ENCODE measurements at places on chromosomes 12 and 14.

- DNase-seq: no peak
These were observed 93.7 kb upstream of the EEA1 start for GRCh38 chr12:93022603-93023340.

DNA sequence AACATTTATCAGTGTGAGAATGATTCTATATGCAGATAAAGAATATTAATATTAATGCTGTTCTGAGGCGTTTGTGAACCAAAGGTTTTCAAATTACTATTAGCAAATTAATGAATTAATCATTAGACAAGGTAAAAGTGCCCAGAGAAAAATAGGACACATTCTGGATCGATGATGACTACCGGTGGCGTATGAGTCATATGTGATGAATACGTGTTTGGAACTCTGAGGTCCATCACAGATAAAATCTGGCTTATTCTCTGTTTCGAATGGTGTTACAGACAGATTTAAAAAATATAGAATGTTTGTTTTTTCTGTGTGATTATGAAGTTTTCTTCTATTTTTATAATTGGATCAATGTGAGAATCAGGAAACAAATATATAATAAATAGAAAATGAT is 79.2 kb upstream of the RTL1 start:
- DNase-seq: no peak

DNA sequence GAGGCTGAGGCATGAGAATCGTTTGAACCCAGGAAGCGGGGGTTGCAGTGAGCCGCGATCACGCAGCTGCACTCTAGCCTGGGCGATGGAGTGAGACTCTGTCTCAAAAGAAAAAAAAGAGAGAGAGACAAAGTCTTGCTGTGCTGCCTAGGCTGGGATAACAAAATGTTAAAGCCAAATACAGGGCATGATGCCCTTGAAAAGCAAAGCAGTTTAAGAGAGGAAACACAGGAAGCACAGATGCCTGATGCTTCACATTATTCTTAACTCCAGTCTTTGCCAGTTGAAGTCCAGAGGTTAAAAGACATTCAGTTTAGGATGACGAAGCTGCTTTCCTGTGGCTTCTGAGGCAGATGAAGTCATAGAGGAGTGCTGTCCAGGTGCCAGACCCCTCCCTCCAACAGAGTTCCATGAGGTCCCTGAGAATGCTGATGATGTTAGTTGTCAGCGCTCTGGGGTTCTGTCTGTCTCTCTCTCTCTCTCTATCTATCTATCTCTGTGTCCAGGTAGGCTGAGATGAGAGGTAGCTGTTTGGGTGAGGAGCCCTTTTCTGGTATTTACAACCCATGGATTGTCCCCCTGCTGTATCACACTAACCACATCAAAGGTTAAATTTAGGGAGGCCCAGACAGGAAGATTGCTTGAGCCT is 4.9 kb upstream of the MRPL52 start:
- peak; percentile 88 for DNase-seq

GRCh38 chr12:84542289-84542688 is 370.3 kb downstream of the SLC6A15 start:
- no peak for DNase-seq

DNA sequence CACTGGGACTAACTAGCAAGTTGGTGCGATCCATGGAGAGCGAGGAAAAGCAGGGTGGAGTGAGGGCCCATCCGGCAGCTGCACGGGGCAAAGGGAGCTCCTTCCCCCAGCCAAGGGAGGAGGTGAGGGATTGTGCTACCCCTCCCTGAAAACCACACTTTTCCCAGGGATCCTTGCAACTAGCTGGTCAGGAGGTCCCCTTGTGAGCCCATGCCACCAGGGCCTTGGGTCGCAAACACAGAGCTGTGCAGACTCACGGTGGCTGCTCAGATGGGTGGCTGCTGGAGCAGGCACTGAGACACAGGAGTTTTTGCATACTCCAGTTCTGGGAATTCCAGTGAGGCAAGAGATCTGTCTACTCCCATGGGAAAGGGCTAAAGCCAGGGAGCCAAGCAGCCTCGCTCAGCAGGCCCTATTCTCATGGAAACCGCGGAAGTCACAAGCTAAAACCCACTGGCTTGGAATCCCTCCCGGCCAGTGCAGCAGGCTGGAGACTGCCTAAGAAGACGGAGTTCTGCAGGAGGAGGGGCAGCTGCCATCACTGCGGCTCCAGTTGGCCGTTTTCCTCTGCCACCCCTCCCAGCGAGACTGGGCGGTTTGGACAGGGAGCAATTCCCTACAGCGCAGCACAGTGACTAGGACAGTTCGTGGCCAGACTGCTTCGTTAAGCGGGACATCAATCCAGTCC is 10.9 kb upstream of the ZNF705A start:
- DNase-seq: peak; percentile 21

DNA sequence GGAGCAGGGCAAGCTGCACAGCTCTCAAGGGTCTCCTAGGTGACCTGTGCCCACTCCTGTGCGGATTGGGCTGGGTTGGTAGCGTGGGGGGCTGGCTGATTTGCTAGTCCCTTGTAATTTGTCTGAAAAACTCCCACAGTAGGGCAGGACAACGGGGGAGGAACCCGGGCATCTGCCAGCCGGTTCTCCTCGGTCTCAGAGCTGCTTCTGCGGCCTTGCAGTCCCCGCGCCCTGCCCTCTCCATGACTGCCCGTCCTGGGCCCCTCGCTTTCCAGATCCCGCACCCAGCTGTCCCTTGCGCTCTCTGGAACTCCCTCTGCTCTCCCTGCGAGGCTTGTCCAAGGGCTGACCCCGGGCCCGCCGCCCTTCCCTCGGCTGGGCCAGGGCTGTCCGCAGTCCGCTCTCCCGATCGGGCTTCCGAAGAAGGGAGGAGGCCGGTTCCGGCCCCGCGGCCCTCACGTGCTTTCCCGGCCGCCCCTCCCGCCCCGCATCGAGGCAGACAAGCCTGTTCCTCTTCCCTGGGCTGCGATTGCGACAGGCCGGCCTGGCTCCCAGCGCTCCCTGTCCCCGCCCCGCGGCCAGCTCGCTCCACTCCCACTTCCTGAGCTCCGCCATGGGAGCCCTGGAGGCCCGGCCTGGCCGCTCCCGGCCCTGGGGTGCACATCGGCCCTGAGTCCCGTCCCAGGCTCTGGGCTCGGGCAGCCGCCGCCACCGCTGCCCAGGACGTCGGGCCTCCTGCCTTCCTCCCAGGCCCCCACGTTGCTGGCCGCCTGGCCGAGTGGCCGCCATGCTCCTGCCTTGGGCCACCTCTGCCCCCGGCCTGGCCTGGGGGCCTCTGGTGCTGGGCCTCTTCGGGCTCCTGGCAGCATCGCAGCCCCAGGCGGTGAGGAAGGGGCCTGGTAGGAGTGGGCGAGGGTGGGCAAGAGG is at the start of gene LTBR:
Gene LTBR (plus strand): TSS at position 591 of the 927 bp plus-strand sequence. CDS start 197 bp downstream, at position 788.
- DNase-seq: peak; percentile 53

DNA sequence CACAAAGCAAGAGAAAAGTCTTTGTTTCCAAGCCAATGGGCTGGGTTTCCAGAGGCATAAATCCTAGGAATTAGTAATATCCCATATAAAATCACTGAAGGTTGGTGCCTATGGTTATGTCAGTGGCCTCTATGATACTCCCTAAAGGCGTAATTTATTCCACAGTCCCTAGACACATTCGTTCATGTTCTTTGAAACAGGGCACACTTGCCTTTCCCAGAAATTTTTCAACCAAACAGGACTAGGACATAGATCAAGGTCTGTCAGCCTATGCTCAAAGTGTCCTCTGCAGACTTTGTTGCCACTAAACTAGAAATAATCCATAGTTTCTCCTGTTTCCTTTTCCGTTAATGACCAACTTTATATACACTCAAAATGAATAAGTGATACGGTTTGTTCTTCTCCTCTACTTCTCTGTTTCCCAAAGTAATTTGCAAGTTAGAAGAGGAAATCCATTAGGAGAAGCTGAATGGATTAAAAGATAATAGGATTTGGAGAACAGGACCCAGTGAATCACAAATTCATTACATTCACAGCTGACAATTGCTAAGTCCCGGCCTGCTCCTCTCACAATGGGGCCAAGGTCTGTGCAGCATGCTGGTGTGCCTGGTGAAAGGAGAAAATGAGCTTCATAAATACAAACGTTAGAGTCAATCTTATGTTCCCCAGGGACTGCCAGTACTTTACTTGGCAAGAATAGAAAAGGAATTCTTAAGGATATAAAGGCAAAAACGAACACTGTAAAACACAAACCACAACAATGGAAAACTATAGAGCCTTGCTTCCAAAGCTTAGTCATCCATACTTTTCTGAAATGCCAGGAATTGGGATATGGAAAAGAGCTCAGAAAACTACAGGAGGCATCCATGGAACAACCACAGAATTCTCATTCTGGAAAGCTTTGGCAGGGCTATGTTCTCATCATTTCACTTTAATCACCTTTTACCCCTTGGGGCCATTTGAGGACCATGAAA is 966.2 kb downstream of the NRXN3 start:
- no peak for DNase-seq

DNA sequence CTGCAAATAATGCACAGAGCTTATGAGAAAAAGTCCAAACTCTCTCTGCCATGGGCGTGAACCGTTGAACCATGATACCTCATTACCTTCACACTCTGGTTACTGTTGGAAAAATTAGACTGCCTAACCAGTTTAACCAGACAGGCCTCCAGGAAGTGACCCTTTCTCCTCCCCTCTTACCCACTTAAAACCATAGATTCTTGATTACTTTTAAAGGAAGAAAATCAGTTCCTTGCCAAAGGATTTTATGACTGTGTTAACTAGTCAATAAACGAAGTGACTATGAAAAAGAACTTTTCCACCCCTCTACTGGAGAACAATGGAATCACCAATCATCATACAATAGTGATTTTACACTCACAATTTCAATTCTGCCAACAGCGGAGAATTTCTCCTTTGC is 254.0 kb upstream of the ATP2B1 start:
- no peak for DNase-seq

DNA sequence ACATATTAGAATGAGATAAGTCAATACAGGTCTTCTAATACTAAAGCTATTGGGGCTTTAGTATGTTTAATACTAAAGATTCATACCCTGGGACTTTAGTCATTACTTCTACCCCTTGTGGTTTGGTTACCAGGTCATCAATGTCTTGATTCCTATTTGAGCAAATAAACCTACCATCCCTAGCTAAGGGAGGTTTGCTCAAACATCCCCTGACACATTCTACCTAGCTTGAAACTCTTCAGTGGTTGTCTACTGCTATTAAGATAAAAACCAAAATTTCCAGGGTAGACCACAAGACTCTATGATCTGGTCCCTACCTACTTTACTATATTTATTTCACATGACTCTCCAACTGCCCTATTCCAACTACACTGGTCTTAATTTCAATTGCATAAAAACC is 7.3 kb upstream of the C2CD5 start:
- no peak for DNase-seq

DNA sequence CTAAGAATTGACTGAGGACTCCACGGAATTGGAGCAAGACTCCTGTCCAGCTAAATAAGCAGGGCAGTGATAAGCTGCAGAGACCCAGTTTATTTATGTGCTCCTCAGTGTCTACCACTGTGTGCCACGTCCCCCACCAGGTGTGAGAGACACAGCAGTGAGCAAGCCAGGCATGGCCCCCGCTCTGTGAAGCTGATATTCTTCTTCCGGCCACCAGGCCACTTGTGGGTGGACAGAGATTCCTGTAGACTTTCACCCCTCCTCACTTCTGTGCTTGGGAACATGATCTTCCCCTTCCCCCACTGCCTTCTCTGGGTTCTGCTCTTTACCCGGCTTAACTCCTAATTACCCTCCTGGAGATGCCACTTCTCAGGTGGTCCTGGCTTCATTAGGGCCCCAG is 21.3 kb downstream of the BRAP start:
- DNase-seq: no peak

- DNase-seq: no peak
These were observed 82.5 kb upstream of the FICD start for GRCh38 chr12:108432423-108433121.

- no peak for DNase-seq
These were observed 17.4 kb downstream of the JDP2 start for GRCh38 chr14:75445236-75445635.

DNA sequence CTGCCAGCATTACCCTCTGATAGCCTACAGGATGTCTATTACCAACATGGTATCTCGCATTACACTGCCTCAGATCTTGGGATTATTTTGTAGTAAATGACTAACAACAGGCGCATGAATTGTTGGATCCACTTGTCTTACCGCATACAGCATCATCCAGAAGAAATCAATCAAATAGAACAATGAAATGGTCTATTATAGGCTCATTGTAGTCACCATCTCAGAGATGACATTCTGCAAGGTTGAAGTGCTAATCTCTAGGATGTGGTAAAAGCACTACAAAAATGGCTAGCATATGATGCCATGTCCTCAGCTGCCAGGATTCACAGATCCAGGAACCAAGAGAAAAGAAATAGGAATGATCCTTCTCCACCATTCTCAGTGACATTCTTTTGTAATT is 52.0 kb downstream of the WASHC3 start:
- no peak for DNase-seq

- peak; percentile 95 for DNase-seq
These were observed 67.8 kb downstream of the HMGA2 start for GRCh38 chr12:65891987-65892481.

DNA sequence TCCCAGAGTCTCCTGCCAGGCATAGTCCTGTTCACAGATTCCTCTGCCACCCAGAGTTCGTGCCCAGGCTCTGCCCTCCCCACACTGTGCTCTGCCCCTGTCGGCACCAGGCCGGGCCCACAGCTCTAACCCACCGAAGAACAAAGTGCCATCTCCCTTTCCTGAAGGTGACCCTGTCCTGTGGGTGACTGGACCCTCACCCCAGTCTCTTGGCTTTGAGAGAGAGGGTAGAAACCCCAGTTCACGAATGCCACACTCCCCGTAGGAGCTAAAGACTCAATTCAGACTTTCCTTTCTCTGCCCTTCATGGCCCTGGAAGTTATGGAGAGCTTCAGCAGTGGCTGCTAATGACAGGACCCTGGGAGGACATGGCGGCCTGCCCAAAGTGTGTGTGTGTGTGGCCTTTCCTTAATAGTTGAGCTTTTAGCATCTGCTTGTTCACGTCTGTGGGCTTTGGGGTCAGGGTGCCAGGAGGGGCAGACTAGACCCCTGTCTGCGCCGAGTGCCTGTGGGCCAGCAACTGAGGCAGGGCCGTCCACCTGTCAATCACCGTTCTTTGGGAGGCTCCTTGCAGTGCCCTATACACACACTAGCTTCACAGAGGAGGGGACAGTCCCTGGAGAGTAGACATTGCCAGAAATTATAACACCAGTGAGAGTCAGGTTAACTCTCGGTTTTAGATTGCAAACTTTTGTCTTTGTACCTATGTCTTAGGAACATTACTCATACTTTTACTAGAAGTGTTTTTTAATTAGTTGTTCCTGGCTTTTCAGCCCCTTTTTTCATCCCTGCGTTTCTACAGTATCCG is 84.6 kb upstream of the DYNC1H1 start:
- DNase-seq: no peak

GRCh38 chr12:45122768-45123380 is 72.0 kb upstream of the DBX2 start:
- DNase-seq: peak; percentile 9

- DNase-seq: no peak
These were observed 8.7 kb downstream of the PHB2 start for GRCh38 chr12:6961695-6962284.

DNA sequence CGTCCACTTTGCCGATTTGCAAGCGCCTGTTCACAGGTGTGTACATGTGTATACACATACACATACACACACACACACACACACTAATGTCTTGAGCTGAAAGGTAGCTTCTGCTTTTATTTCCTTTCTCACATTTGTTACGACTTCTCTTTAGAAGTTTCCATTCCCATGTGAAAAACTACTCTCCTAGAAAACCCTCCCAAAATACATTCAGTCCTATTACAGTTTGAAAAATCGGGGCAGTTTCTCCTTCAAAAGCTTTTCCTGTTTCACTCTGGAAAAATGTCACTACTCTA is 3.9 kb downstream of the BLTP3B start:
- no peak for DNase-seq

- no peak for DNase-seq
These were observed 465.7 kb downstream of the NOVA1 start for GRCh38 chr14:26132061-26132645.
